Femur (tissue), 1 donor: ENCODE measurements at places on chromosomes 7 and 10.

GRCh38 chr10:1120801-1121211 lies 64.6 kb downstream of the WDR37 start:
- no peak for DNase-seq

GRCh38 chr7:27095050-27095896 lies 527 bp downstream of the HOXA1 start:
- no peak for DNase-seq

- DNase-seq: no peak
Measured at GRCh38 chr7:128454808-128455542, 703 bp upstream of the HILPDA start.

GRCh38 chr10:93498166-93498565 lies 1.8 kb downstream of the CEP55 start:
- DNase-seq: no peak

DNA sequence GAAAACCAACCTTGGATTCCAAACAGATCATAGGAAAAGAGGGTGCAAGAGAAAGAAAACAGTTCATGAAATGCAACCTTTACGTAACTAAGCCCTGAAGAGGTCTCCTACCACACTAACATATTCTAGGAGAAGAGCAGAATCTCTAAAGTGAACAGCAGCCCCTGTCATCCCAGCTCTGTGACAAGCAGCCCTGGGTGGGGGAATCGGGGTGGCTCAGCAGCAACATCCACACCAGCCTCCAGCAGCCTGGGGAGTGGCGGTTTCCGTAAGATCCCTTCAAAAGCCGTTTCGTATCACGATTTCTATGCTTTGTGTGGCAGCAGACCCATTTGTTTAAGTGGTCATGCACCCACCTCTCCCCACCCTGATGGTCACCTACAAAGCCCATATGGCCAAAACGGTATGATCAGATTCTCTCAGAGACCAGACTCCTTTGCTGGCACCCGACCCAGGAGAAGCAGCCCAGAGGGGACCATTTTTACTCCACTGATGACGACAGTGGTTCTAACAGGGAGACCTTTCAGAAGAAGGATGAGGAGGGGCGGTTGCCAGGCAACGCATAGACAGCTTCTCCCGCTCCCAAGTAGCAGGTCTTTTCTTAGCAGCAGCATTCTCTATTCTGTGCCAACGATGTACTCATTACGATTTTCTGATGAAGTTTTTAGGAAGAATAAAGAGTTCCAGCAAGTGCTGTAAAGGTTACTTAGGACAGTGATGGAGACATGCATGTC lies 300.6 kb downstream of the DNAJB6 start:
- DNase-seq: no peak

GRCh38 chr7:120421151-120421651 lies 148.2 kb downstream of the KCND2 start:
- DNase-seq: no peak

- DNase-seq: no peak
Measured at GRCh38 chr10:24240041-24240751, 31.3 kb downstream of the KIAA1217 start.

DNA sequence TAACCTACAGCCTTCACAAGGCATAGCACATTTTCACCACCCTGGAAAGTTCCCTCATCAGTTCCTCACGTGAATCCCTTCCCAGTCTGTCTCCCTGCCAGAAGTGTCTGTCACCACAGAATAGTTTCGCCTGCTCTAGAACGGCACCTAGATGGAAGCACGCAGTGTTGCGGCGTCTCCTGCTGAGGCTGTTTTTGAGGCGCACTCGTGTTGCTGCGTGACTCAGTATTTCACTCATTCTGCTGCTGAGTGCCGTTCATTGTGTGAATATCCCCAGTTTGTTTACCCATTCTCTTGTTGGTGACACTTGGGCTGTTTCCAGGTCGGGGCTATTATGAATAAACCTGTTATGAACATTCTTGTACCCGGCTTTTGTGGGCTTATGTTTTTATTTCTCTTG lies 12.8 kb downstream of the NOS3 start:
- DNase-seq: no peak

DNA sequence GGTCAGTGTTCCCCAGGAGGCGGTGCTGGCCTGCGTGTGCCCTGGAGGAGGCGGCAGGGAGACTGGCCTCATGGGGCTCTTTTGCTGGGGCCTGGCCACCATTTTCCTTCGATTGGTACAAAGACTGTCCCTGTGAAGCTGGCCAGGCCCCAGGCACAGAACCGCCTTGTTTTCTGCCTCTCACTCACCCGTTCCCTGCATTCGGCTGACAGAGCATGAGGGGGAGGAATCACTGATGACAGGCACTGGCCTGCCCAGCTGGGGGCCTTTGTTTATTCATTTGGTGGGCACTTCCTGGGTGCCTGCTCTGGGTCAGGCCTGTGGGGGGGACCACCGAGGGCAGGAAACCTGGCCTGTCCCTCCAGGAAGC lies 139.2 kb downstream of the FAM53B start:
- DNase-seq: no peak

DNA sequence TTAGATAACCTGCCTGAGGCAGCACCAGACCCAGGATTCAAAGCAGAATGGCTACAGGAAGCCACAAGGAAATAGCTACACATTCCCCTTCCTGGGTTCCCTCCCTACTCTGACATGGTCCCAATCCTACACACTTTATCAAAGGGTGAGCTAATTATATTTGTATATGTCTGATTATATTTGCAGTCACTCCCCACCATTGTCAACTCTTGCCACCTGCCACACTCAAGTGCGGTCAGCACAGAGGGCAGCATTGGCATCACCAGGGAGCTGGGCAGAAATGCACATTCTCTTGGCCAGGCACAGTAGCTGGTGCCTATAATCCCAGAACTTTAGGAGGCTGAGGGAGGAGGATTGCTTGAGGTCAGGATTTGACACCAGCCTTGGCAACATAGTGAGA lies 114.1 kb upstream of the PDLIM1 start:
- DNase-seq: no peak

GRCh38 chr7:38160003-38160571 lies 18.0 kb upstream of the STARD3NL start:
- no peak for DNase-seq

GRCh38 chr7:51965454-51965853 lies 648.8 kb upstream of the COBL start:
- no peak for DNase-seq

- no peak for DNase-seq
Measured at GRCh38 chr7:96093435-96093834, 228.5 kb downstream of the SLC25A13 start.

DNA sequence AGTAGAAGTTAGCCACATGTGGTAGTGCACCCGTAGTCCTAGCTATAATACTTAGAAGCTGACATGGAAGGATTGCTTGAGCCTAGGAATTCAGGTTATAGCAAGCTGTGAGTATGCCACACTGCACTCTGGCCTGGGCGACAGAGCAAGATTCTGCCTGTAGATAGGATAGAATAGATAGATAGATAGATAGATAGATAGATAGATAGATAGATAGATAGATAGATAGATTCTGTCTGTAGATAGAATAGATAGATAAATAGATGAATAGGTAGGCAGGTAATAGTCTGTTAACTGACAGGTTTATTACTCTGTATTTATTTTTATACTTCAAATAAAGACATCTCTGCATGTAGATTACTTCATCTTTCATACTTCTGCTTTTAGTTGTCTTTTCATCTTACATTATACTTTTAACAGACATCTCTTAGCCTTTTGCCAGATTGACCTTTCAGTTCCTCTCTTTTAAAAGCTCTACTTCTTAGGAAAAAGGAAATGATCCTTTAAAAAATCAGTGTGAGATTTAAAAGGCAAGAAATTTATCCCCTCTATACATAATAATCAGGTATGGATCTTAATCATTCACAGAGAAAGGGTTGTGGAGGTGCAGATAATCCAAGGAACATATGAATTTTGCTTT lies 31.8 kb downstream of the CCAR1 start:
- no peak for DNase-seq

GRCh38 chr7:112072541-112073245 lies 133.5 kb downstream of the DOCK4 start:
- no peak for DNase-seq
